Tibial artery (tissue), 4 donors: ENCODE measurements at places on chromosomes 13 and 19.

DNA sequence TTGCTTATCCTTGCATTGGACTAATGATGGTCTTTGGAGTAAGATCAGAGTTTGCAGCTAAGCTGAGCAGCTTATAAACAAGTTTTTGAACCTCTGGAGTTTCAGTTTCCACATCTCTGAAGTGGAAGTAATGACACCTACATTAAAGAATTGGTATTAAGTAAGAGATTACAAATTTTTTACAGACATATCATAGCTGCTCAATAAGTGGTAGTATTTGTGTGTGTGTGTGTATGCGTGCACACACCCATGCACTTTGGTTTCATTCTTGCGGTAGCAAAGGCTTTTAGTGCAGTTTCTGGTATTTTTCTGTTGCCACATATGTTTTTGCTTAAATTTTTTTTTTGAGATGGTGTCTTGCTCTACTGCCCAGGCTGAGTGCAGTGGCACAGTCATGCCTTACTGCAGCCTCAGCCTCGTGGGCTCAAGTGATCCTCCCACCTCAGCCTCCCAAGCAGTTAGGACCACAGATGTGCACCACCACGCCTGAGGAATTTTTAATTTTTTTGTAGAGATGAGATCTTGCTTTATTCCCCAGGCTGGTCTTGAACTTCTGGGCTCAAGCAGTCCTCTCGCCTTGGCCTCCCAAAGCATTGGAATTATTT, 4.5 kb downstream of the NAA16 start:
- no peak for DNase-seq

- DNase-seq, result no peak
Measured at GRCh38 chr13:77692746-77693448, 4.6 kb upstream of the SLAIN1 start.

- no peak for DNase-seq
Measured at GRCh38 chr13:50798923-50799322, 44.6 kb downstream of the DLEU7 start.

- no peak for DNase-seq
Measured at GRCh38 chr13:99085139-99085807, 107.4 kb upstream of the DOCK9 start.

- no peak for DNase-seq
Measured at GRCh38 chr19:36635342-36635741, 30.2 kb downstream of the ZNF382 start.

DNA sequence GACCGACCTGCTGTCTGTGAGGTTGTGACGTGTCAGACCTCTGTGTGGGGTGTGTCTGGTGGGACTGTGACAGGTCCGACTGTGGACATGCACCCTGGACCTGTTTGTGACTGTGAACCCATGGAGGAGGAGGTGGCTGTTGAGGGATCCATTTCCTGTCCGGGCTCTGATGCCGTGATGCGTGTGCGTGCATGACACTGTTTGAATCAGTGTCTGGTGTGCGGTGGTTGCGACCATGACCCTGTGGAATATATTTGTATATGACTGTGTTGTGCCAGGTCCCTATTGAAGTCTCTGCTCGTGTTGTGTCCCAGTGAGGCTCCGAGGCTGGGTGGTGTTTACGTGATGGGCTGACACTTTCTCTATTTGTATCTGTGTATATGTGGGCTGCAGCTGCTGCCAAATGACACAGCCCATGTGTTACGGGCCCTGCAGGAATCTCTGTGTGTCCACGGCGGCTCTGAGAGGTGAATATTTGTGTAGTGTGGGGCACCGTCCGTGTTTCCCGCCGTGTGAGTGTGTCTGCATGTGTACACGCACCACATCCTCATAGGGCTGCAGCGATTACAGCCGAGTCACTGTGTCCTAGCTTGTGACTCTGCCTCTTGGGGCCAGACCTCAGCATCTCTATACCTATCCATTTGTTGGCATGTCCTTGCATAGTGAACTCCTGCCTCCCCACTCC, 18.3 kb downstream of the CCDC97 start:
- DNase-seq, result peak; percentile 34

- DNase-seq, result no peak
Measured at GRCh38 chr13:99298056-99298455, 9.1 kb downstream of the GPR183 start.

DNA sequence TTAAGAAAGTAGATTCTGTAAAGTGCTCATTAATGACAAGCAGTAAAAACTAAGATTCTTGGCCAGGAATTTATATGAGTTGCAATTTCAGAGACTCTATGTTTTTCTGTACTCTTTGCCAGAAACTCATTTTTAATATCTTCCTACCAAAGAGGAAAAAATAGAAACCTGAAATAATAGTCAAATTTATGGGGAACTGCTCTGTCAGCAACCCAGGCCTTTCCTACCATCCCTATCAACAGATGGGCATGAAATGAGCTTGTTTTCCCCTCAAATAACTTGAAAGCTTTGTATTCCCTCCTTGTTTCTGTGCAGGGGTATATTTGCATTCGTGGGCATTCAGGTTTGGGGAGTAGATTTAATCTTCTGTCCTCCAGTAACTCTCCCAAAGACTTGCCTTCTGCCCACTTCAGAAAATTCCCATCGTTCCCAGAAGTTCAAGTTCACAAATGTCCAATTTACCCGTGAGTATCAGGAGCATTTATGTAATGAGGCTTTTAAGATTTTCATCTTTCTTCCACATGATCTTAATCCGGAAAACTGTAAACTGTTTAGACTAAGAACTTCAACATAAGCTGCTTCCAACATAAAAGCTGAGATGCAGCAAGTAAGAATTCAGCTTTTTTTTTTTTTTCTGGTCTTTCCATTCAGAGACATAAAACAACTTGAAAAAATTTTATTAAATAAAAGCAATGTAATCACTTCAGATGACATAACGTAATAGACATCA, 363.1 kb downstream of the EFNB2 start:
- no peak for DNase-seq

- peak; percentile 99 for DNase-seq
Measured at GRCh38 chr19:1094978-1095701, at the start of gene POLR2E. Gene POLR2E (minus strand): TSS chr19:1095375. CDS start chr19:1095315, 60 bp downstream.

DNA sequence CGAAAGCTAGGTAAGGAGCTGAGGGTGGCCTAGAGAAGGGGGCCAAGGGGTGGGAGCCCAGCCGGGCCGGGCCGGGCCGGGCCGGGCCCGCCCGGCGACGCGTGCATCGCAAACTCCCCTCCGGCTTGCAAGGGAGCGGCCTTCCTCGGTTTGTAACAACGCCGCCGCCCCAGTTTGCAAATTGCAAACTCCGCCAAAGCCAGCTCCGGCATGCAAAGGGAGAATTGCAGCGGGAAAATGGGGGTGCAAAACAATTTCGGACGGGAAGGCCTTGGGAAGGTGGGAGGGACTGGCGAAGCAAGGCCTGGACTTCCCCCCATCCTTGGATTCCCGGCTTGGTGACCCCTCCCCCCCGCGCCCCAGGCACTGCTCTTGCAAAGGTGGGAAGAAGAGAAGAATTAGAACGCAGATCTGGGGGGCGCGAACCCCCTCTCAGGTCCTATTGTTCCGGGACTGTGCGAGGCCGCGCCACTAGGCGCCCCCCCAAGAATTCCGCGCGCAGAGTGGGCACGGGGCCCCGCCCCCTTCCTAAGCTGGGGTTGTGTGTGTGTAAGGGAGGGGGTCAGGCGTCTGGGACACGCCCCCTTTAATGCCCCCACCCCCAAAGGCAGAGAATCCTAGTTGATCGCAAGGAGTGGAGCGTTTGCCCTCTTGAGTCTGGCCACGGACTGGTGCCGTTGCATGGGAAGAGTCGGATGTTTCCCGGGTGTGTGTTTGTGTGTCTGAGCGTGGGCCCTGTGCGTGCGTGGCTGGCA, 926 bp downstream of the PRR12 start:
- DNase-seq, result peak; percentile 75

- DNase-seq, result no peak
Measured at GRCh38 chr19:13451434-13451995, 54.8 kb downstream of the CACNA1A start.

DNA sequence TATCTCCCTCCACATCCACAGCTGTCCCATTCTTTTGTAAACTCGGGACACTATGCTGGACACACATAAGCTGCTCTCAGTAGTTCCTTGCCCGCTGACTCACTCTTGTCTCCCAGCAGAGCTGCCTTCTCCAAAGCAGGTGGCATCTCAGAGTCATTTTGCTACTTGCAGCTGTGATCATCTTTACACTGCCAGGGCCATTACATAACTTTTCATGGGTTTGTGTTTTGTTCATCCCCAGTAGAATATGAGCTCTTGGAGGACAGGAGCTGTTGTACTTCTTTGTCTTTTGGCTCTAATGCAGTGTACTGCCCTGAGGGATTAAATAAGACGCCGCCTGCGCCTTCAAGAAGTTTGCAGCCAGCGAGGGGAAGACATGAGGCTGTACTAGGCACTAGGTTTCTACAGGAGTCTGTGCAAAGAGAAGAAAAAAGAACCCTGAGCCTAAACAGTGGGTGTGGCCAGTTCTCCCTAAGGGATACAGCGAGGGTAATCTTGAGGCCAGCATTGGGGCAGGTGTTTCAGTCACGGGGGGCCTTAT, 40.8 kb upstream of the GPR183 start:
- no peak for DNase-seq

DNA sequence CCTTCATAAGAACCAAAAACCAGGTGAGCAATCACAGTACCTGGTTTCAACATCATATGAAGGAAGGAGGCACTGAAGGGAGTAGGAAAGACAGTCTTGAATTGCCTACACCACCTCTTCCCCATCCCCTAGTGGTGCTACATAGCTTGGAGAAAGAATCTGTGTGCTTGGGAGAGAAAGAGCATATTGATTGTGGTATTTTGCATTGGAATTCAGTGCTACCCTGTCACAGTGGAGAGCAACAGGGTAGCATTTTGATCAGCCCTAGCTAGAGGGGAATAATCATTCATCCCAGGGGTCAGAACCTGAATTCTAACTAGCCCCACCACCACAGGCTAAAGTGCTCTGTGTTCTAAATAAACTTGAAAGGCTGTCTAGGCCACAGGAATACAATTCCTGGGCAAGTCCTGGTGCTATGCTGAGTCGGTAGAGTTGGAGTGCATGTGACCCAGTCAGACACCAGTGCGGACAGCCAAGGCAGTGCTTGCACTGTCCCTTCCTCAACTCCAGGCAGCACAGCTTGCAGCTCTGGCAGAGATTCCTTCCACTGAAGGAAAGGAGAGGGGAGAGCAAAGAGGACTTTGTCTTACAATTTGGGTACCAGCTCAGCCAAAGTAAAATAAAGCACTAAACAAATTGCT, 158.7 kb downstream of the VWA8 start:
- DNase-seq, result no peak

DNA sequence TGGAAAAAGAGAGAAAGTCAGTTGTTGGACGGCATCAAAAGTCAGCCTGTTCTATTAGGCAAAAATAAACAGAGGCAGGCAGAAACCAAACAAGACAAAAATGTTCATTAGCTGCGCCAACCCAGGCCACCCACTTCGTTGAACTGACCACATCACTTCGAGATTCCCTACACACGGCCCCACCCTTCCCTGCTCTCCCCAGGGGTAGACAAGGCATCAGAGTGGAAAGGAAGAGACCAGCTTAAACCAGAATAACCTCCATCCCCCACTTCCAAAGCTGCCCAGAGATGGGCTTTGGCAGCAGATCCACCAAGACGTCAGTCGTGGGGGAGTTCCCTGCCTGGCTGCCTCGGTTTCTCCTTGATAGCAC, 204.6 kb upstream of the TSHZ3 start:
- DNase-seq, result no peak

GRCh38 chr19:50826492-50827240, 3.1 kb upstream of the KLK1 start:
- no peak for DNase-seq

- no peak for DNase-seq
Measured at GRCh38 chr19:30371161-30371836, 885 bp upstream of the ZNF536 start.

GRCh38 chr13:75875450-75875849, 239.3 kb downstream of the LMO7 start:
- DNase-seq, result no peak

DNA sequence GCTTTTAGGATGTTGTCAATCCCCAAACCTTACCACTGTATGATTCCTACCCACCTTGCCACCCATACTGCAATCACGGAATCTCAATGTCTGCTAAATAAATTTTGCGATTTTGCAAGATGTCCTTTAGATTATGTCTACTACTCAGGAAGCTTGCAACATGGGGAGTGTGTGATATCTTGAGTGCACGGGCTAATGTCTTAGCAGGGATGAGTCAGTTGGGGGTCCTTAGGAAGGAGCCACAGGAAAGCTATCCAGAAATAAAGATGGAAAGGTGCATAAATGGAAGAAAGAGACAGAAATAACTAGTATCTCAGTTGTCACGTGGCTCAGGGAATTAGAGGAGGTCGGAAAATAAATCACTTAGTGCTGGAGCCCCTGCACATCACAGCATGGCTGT, 77.1 kb downstream of the NALCN start:
- DNase-seq, result no peak

DNA sequence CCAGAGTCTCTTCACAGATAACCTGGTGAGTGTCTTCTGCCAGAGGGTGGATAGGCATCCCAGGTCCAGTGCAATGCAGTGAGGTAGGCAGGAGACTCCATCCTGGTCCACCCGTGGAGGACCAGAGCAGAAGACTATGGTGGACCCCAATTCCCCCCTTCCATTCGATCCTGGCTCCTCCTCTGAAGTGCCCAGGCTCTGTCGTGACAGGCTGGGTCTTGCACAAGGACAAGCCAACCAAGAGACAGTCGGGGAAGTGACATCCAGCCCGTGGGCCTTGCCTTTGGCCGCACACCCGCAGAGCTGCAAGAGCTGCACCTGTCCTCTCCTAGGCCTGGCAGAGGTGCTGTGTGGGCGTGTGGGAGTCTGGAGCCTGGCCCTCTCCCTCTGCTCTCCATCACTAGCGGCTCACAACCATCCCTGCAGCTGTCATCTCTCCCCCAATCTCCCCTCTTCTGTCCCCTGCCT, 3.1 kb downstream of the ZNF784 start:
- no peak for DNase-seq

GRCh38 chr13:79870766-79871165, 389.8 kb downstream of the NDFIP2 start:
- DNase-seq, result no peak

DNA sequence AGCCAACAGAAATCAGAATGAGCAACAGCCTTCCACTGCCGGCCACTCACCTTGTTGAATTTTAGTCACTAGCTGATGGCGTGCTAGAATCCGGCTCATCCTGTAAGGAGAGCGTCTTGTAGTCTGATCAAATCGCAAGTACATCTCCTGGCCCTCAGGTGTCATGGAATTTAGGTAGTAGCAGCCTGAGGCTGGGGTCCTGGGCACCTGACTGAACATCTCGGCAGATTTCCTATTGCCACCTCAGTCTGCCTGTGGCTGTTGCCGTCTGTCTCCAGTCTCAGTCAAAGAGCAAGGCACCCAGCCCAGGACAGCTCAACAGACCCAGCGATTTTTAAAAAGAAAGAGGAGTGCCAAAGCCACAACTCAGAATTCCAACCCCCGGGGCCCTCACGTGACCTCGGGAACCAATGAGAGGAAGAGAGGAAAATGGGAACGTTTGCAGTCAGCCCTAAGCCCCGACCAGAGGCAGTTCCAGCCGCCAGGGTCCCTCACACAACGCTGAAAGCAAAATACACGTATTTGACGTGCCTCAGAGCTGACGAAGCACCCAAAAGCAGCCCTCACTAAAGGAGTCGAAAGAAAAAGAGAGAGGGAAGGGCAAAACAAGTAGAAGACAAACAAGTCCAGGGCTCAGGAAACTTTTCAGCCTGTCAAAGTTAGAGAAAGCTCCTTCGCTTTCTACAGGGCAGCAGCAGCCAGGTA, at the start of gene STARD13:
Gene STARD13 (minus strand): TSS at position 336 of the 705 bp plus-strand sequence. CDS start 117 bp downstream, at position 219.
- peak; percentile 97 for DNase-seq
